Coronary artery (tissue), 2 donors: ENCODE measurements at places on chromosomes 7 and 10.
A peak's percentile ranks its signal among the peaks of the same experiment; 100 is the strongest.

DNA sequence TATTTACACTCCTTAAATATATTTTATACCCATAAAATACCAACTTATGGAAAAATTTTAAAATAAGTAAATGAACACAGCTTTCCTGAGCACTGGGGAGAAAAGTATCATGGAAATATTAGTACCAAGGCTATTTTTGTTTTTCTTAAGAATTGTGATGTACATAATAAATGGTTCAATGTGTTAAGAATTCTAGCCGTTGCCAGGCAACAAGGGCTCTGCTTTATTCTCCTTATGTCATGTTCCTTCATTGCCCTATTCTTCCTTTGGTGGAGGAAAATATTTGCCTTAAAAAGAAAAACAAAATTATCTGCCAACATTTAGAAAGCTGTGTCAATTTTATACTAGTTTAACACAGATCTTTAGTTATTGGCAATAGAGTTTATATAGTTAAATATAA is 2.6 kb upstream of the ZPBP start:
- DNase-seq, result no peak

DNA sequence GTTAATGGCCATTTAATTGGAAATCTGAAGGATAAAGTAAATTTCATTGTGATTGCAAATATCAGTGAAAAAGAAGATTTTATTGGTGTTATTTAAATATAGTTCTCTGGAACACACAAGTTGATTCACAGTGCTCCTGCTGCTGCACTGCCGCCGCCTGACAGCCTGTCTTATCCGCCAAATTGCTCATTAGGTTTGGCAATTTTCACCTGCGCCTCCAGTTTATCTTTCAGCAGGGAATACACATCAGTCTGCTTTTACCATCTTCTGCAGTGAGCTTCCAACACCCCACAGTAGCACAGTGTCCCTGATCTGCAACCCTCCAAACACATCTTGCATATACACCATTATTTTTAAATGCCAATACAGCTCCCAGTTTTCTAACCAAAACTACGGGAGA is 308.3 kb downstream of the PARD3 start:
- no peak for DNase-seq

DNA sequence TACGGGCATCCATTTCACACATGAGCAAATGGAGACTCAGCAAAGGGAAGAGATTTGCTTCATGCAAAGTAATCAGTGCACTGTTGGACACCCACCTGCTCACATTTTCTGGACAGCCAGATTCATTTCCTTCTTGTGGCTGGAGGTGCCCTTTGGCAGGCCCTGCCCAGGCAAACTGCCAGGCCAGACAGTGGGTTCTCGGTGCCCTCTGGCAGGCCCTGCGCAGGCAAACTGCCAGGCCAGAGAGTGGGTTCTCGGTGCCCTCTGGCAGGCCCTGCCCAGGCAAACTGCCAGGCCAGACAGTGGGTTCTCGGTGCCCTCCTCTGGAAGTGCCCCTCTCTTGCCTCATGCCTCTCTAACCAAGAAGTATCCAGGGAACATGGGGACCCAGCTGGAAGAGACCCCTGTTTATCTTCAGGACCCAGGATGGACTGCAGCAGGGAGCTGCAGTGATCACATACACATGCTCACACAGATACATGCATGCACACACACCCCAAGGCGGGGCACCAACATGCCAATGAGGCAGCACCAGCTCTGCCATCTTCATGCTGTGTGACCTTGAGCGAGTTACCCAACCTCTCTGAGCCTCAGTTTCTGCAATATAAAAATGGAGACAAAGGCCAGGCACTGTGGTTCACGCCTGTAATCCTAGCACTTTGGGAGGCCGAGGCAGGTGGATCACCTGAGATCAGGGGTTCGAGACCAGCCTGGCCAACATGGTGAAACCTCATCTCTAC is 67.1 kb downstream of the OAT start:
- peak; percentile 57 for DNase-seq

GRCh38 chr10:20257422-20257821 is 441.2 kb downstream of the PLXDC2 start:
- no peak for DNase-seq

DNA sequence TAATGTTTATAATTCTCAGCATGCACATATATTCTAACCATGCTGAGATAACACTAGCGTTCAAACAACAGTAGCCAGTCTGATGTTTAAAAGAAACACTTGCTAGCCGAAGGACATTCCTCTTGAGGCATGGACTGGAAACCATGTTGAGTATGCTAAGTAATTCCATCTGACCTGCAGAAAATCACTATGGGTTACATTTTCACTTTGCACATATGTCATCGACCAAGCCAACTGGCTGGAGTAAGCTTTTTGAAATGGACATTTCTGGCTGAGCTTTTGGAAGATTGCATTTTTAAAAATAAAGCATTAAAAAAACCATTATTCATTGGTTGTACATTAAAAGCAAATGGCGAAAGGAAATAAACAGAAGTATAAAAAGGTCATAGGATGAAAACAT is 88.2 kb downstream of the BBS9 start:
- DNase-seq, result no peak

DNA sequence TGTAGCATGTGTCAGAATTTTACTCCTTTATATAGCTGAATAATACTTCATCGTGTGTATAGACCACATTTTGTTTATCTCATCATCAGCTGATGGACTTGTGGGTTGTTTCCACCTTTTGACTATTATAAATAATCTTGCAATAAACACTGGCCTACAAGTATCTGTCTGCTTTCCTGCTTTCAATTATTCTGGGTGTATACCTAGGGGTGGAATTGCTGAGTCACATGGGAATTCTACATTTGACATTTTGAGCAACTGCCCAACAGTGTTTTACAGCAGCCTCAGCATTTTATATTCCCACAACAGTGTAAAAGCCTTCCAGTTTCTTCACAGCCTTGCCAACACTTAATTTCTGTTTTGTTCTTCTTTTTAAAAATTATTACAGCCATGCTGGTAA is 200.3 kb upstream of the PRSS1 start:
- DNase-seq, result no peak

- no peak for DNase-seq
These were observed 31.4 kb downstream of the LRMDA start for GRCh38 chr10:75462865-75463264.

DNA sequence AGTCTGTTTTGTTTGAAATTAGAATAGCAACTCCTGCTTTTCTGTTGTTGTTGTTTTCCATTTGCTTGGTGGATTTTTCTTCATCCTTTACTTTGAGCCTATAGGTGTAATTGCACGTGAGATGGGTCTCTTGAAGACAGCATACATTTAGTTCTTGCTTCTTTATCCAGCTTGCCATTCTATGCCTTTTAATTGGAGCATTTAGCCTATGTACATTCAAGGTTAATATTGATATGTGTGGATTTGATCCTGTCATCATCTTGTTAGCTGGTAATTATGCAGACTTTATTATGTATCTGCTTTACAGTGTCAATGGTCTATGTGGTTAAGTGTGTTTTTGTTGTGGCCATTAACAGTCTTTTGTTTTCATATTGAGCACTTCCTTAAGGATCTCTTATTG is 708.9 kb upstream of the ANKRD30A start:
- DNase-seq, result no peak

DNA sequence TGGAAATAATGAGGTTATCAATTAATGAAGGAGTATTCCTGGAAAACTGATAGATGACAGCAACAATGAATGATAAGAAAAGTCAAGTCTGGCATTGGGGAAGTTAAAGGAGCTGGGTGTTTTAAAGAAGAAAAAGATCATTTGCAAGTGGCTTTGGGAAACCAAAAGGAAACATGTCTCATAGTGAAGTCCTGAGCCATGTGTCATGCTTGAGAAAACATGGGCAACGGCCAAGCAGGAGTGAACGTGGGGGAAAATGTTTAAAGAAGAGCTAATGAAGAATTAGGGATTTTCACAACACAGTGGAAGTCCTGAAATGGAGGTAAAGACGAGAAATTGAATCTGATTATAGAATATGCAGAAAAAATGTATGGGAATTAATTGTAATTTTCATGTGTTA is 1383.2 kb upstream of the CELF2 start:
- DNase-seq, result no peak

- DNase-seq, result peak; percentile 100
These were observed 7.3 kb downstream of the MAFK start for GRCh38 chr7:1537535-1538412.

DNA sequence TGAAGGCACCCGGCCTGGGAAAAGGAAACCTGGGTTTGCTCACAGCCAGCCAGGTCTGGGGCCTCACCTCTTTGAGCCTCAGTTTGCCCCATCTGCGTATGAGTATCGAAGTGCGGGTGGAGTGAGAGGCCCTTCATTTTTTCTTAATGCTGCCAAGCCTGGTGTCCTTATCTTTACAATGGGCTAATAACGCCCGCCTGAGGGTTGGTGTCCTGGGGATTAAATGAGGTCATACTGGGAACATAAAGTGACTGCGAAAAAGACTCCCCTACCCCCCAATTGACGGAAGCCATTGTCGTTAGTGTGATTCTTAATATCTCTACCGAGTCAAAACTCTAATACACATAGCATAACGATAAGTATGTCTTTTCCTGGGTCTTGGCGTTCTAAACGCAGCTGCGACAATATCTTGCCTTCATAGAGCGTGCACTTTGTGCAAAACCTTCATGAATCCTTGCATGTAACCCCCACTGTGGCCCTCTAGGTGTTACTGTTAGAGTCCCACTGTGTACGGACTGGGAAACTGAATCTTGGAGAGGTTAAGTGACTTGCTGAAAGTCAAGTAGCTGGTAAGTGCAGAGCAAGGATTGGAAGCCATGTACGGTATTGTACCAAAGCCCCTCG is 11.4 kb upstream of the GRB10 start:
- no peak for DNase-seq

GRCh38 chr7:70694434-70694970 is 437.4 kb upstream of the GALNT17 start:
- no peak for DNase-seq

GRCh38 chr10:34407324-34407805 is 407.7 kb downstream of the PARD3 start:
- no peak for DNase-seq

DNA sequence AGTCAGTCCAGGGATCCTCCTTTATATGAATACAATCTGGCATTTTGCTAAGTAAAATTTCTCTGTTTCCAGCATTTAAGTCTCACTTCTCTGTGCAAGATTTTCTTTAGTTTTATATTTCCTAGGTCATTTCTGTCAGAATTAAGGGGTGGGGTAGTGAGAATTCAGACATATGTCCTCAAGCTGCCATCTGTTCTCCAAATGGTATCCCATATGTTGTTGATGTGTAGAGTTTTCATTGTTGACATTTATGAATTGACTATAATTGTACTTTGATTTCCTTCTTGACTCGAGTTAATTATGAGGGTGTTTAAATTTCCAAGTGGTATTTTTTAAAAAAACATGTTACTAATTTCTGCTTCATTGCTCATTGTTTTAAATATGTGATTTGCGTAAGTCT is 148.8 kb downstream of the NPSR1 start:
- no peak for DNase-seq

GRCh38 chr10:76303682-76304316 is 872.4 kb downstream of the LRMDA start:
- no peak for DNase-seq

DNA sequence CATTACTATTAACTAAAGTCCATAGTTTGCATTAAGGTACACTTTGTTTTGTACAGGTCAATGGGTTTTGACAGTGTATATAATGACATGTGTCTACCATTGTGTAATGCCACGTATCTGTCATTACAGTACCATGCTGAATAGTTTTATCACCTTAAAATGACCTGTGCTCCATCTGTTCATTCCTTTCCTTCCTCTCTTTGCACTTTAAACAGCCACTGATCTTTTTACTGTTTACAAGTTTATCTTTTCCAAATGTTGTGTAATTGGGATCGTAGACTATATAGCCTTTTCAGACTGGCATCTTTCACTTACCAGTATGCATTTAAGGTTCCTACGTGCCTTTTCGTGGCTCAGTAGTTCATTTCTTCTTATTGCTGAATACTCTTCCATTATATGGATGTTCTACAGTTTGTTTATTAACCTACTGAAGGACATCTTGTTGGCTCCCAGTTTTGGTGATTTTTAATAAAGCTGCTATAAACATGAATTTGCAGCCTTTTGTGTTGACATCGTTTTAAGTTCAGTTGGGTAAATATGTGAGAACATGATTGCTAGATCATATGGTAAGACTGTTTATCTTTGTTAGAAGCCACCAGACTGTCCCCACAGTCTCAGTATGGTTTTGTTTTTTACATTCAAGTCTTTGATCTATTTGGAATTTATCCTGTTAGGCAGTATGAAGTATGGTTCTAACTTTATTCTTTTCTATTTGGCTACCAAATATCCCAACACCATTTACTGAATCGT is 24.7 kb downstream of the STAM start:
- no peak for DNase-seq

DNA sequence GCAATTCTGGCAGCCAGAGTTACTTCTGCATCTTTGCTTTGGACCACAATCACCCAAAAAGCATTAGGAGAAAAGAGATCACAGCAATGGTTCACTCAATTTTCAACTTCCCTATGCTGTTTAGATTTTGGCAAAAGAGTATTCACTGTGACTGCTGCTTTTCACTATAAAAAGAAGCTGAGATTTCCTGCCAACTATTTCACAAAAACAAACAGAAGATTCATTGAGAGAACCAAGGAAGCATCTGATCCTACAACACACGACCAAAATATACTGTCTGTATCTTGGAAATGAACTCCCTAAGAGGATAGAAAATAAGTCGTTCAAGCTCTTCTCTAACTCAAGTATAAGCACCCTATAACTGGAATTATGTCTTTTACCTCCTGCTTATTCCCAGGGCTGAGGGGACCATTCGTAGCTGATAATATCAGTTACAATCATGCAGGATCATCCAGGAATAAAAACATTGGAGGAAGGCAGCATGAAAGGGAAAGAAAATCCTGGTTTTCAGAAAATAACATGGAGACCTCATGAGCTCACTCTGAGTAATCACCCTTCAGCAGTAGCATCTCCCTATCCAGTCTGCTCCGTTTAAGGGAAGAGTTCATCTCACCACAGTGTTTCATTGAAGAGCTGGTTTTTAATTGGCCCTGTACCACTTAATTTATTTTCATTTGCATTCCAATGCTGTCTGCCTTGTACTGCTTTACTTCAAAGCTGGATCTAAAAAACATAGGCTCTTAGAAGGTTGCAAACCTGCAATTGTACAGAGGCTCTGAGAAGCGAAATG is 256.2 kb downstream of the PAXIP1 start:
- DNase-seq, result no peak

- no peak for DNase-seq
These were observed 746.5 kb downstream of the AUTS2 start for GRCh38 chr7:70344726-70345125.

DNA sequence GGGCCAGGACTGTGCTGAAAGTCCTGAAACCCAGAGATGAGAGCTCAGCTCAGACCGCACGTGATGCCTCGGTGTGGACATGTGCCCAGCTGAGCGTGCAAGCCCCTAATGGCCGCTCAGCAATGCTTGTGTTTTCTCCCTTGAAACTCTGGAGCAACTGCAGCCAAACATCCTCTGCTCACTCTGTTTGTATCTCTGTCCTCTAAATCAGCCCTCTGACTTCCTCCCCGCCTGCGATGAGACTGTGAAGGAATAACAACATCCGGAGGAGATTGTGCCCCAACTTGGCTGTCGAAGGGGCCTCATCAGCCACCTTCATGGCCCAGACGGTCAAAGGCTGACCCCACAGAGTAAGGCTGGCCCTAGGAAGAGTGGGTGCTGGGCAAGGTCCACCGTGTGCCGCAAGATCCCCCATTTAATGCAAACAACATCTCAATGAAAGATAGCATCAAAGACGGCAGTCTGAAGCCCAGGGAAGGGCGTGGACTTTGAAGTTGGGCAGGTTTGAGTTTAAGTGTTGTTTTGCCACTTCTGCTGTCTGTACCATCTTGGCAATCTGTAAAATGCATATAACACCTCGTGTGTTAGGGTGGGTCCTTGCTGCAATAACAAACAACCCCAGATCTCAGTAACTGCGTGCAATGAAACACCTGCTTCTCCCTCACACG is 39.9 kb downstream of the CALML3 start:
- peak; percentile 60 for DNase-seq
